Body of pancreas (tissue), 4 donors: ENCODE measurements at places on chromosomes 4 and X.

DNA sequence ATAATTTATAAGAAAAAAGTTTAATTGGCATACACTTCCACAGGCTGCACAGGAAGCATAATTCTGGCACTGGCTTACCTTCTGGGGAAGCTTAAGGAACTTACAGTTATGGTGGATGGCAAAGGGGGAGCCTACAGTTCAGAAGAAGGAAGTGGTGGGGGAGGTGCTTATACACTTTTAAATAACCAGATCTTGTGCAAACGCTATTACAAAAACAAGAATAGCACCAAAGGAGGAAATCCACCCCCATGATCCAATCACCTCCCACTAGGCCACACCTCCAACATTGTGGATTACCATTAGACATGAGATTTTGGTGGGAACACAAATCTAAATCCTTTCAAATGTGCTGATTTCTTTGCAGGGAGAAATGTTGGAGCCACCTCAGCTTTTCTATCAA is 287.7 kb downstream of the CPXCR1 start:
- no peak for DNase-seq

DNA sequence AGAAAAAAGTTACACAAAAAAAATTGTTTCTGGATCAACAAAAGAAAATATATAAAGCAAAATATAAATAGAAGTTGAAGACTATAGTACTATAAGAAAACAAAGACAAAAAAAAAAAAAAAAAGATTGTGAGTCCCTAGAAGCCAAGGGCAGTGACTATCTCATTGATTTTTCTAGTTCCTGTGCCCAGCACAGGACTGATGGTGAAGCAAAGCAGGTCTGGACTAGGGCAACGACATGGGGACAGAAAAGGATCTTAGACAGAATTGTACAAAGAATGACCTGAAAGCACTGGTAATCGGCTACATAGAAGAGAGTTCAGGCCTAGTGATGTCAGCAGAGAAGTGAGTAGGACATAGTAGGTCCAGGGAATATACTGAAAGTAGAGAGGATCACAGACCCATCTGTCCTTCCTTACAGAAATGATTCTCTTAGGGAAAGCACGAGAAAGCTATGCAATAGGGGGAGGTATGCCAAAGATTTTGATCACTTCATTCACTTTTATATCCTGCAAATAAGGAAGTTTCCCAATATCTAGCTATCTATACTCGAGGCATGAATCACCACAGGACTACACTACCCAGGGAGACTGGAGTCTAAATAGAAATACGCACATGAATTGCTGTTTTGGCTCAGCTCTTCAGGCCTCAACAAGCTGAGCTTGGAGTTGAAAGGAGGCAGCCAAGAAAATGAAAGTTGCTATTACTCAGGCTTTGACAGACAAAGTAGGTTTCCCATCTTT is 230.9 kb upstream of the GPC4 start:
- DNase-seq, result no peak

DNA sequence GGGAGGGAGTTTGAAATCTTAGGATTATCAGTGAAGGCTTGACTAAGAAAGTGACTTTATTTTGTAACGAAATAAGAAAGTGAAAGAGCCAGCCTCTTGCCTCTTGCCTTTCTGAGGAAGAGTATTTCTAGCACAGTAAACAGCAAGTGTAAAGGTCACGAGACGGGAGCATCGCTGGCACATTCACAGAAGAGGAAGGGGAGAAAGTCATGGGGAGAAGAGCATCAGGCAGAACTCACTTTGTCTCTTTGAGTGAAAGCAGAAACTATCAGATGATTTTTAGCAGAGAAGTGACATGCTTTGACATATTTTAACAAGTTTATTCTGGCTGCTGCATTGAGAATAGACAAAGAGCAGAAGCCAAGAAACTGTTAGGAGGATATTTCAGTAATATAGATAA is 313.8 kb downstream of the CAMK2D start:
- DNase-seq, result no peak

DNA sequence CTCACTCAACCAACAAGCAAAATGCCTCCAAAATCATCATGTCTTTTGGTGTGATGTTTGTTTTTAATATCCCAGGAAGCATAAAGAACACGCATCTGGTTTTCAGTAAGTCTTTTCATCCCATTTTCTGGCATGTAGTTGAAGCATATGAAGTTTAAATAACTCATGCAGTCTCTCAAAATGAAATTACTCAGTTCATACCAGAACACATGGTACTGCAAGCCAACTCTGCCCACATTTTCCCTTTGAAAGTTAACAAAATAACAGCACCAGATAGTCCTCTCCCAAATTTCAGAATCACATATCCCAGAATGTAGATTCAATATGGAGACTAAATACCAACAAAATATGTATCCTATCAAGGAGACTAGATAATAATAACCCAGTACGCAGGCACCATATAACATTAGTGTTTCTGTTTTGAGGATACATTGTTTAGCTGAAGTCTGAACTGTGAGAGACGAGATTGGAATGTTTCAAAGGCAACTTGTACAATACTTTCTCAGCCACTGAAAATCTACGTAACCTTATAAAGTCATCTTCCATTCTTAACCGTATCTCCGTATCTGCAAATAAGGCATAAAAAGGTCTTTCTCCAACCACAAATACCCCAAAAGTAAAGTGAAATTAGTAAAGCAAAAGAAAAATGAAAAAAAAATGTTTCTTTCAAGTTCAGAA is 23.1 kb downstream of the CORIN start:
- no peak for DNase-seq

GRCh38 chr4:3710451-3711182 is 55.6 kb upstream of the ADRA2C start:
- peak; percentile 46 for DNase-seq
